ENCODE measurements at places on chromosomes 3 and 15.

DNA sequence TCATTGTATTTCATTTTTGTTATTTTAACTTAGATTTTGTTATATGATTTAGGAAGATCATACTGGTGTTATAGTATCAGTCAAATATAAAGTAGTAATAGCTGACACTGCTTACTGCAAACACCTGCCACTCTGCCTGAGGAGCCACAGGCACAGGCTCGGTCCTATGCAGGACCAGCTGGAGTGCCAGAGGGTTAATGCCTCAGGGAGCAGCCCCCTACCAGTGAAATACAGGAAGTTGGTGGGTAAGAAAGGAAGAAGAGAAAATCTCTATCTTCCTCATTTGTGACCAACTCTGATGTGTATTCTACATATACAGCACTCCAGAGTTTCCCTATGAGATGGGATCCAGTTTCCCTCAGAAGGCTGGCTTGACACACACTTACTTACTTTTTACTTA, 593.3 kb downstream of the UNC13C start:
- DNase-seq, result no peak
- H3K27me3 ChIP-seq, result no peaks in the 10 kb centered on the region
- H3K4me1 ChIP-seq, result no peaks in the 10 kb centered on the region
- H3K4me3 ChIP-seq, result no peak overlapping the region

GRCh38 chr3:147392625-147392946, 13.8 kb downstream of the ZIC4 start:
- peaks cover 98% of the 10 kb centered on the region for H3K27me3 ChIP-seq
- H3K36me3 ChIP-seq, result no peaks in the 10 kb centered on the region
- H3K4me3 ChIP-seq, result peak overlapping the region; percentile 78
- H3K27ac ChIP-seq, result peak overlapping the region; percentile 97

- no peak for DNase-seq
- H3K4me1 ChIP-seq, result peaks cover 19% of the 10 kb centered on the region
- peaks cover 15% of the 10 kb centered on the region for H3K36me3 ChIP-seq
- no peak overlapping the region for H3K27ac ChIP-seq
Measured at GRCh38 chr15:80118956-80119355, 33.8 kb upstream of the FAH start.

- peak; percentile 17 for DNase-seq
- H3K27me3 ChIP-seq, result no peaks in the 10 kb centered on the region
- no peak overlapping the region for H3K27ac ChIP-seq
Measured at GRCh38 chr3:99789011-99789721, 28.5 kb upstream of the CMSS1 start.

DNA sequence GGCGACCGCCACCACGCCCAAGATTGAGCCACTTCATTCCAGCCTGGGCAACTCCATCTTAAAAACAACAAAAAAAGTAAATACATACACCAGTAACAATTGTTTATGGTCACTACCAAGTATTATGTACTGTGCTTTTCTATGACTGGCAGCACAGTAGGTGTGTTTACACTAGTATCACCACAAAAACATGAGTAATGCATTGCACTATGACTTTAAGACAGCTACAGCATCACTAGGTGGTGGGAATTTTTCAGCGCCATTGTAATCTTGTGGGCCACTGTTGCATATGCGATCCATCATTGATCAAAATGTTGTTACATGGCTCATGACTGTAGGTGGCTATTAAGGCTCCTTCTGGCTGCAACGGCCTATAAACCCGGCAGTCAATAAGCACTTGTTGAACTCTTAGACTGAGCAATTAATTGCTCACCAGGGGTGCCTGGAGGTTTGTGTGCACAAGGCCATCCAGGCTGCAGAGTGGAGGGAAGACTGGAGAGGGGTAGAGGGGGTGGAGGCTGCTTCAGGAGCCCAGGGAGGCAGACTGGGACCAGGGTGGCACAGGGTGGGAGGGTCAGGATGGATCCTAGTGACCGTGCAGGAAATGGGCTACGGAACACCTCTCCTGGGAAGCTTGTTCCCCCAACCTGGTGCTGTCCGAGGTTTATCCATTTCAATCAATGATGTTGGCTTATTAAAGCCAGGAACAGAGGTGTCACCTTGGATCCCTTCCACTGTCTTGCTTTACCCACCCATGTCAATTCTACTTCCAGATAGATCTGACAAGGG, 17.9 kb upstream of the COPG1 start:
- H3K4me3 ChIP-seq, result no peak overlapping the region
- H3K27ac ChIP-seq, result no peak overlapping the region
- no peak for DNase-seq
- no peaks in the 10 kb centered on the region for H3K36me3 ChIP-seq

DNA sequence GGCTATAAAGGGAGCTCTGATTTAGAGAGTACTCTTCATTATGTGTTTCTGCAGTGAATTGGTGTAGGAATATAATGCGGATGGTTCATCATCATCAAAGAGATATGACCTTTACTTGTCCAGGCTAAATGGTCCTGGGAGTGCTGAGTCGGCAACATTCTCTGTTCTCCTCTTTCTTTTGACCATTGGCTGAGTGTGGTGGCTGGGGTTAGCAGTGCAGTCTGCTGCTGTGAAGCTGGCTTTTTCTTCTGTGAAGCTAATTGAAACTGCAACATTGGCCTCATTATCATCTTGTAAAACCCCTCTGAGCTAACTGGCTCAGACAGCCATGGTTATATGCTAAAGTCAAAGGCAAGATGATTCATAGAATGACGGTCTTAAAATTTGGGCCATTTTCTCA, 83.8 kb downstream of the THRB start:
- DNase-seq, result peak; percentile 18
- H3K4me3 ChIP-seq, result no peak overlapping the region
- H3K27me3 ChIP-seq, result no peaks in the 10 kb centered on the region
- H3K4me1 ChIP-seq, result peaks cover 12% of the 10 kb centered on the region
- H3K27ac ChIP-seq, result no peak overlapping the region

DNA sequence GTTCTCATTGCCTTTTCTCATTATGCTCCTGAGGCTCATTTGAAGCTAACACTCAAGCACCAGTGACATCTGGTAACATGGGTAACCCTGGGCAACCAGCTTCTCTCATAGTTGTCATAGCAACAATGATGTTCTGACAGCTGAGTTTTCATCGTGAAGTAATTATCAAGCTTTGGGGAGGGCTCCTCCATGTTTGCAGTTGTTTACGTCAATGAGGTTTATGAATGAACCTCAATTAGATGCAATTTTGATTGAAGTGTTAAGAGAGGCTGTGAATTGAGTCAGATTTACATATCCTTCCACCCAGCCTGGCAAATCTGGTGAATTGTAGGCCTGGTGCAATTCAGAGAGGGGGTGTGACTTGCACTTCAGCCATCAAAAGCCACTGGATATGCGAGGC, 119.3 kb upstream of the CHD2 start:
- no peaks in the 10 kb centered on the region for H3K27me3 ChIP-seq
- peaks cover 18% of the 10 kb centered on the region for H3K36me3 ChIP-seq
- no peaks in the 10 kb centered on the region for H3K4me1 ChIP-seq
- H3K27ac ChIP-seq, result no peak overlapping the region

GRCh38 chr15:34855413-34855812, 60.1 kb upstream of the ACTC1 start:
- no peak overlapping the region for H3K27ac ChIP-seq
- no peak overlapping the region for H3K4me3 ChIP-seq
- no peaks in the 10 kb centered on the region for H3K4me1 ChIP-seq
- H3K36me3 ChIP-seq, result peaks cover 40% of the 10 kb centered on the region
- no peak for DNase-seq
- no peaks in the 10 kb centered on the region for H3K27me3 ChIP-seq

GRCh38 chr15:31272558-31273257, 53.9 kb upstream of the KLF13 start:
- DNase-seq, result peak; percentile 33
- no peaks in the 10 kb centered on the region for H3K36me3 ChIP-seq
- H3K4me1 ChIP-seq, result peaks cover 15% of the 10 kb centered on the region
- H3K4me3 ChIP-seq, result no peak overlapping the region

DNA sequence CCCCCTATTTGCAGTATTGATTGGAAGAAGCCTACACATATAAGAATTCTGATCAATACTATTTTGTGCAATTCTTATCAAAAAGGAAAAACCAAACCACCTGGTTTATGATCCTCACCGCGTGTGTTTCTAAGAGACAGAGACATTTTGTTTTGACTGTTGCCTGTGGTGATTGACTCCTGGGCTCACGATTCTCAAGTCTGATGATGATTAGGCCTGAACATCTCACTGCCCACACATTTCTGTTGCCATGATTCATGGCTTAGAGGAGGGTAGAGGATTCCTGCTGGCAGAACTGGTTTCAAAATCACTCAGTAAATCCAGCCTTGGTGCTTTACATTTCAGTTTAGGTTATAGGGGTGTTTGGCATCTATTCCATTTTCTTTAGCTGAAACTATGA, 88.3 kb upstream of the UBE3A start:
- H3K4me1 ChIP-seq, result peaks cover 19% of the 10 kb centered on the region
- peaks cover 12% of the 10 kb centered on the region for H3K36me3 ChIP-seq
- H3K27me3 ChIP-seq, result no peaks in the 10 kb centered on the region
- no peak for DNase-seq
- H3K4me3 ChIP-seq, result no peak overlapping the region
- no peak overlapping the region for H3K27ac ChIP-seq

- H3K27ac ChIP-seq, result peak overlapping the region; percentile 34
- H3K4me1 ChIP-seq, result peaks cover 23% of the 10 kb centered on the region
- H3K4me3 ChIP-seq, result no peak overlapping the region
- peaks cover 10% of the 10 kb centered on the region for H3K27me3 ChIP-seq
Measured at GRCh38 chr15:40075298-40076044, 33.2 kb downstream of the BMF start.

GRCh38 chr3:172391592-172392302, 56.5 kb downstream of the GHSR start:
- H3K36me3 ChIP-seq, result peaks cover 12% of the 10 kb centered on the region
- no peaks in the 10 kb centered on the region for H3K27me3 ChIP-seq
- peak overlapping the region; percentile 64 for H3K27ac ChIP-seq
- H3K4me3 ChIP-seq, result no peak overlapping the region
- H3K4me1 ChIP-seq, result peaks cover 10% of the 10 kb centered on the region

GRCh38 chr3:98038286-98038685, 3.2 kb upstream of the GABRR3 start:
- no peak overlapping the region for H3K27ac ChIP-seq
- H3K4me3 ChIP-seq, result no peak overlapping the region
- no peak for DNase-seq
- peaks cover 7% of the 10 kb centered on the region for H3K4me1 ChIP-seq
- peaks cover 11% of the 10 kb centered on the region for H3K36me3 ChIP-seq

- no peaks in the 10 kb centered on the region for H3K27me3 ChIP-seq
- H3K4me3 ChIP-seq, result no peak overlapping the region
- no peak overlapping the region for H3K27ac ChIP-seq
- no peaks in the 10 kb centered on the region for H3K36me3 ChIP-seq
- peaks cover 19% of the 10 kb centered on the region for H3K4me1 ChIP-seq
Measured at GRCh38 chr15:77732514-77733335, 100.0 kb upstream of the LINGO1 start.

GRCh38 chr3:171585039-171585438, 124.8 kb upstream of the TNIK start:
- no peaks in the 10 kb centered on the region for H3K27me3 ChIP-seq
- H3K4me3 ChIP-seq, result no peak overlapping the region
- H3K27ac ChIP-seq, result no peak overlapping the region
- H3K36me3 ChIP-seq, result no peaks in the 10 kb centered on the region

DNA sequence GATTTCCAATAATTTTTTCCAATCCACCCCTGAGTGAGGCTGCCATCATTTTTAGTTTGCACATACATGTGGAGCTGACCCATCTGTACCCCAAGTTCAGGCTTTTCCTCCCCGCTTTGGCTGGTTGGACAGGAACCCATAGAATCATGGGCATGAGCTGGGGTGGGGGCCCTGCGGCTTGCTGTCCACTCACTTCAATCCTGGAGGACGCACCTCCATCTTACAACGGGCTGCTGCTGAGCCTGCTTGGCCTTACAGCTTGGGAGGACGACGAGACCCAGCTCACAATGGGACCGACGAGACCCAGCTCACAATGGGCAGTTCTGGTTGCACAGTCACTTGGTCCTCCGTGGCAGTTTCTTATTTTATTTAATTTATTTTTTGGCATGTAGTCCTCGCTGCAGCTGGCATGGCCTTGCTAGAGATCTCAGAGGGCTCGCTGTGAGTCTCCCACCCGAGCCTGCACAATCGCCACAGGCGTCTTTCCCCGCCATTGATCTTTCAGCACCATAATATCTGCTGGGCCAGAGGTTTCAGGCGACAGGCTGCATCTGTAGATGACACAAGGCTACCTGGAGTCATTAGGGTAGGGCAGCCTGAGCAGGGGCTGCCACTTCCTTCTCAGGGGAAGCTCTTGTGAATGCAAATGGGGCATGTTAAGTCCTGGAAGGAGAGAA, 19.6 kb upstream of the EPHB3 start:
- no peak overlapping the region for H3K27ac ChIP-seq
- H3K4me1 ChIP-seq, result peaks cover 39% of the 10 kb centered on the region
- DNase-seq, result no peak

GRCh38 chr3:129474984-129475804, 35.2 kb downstream of the IFT122 start:
- H3K4me1 ChIP-seq, result no peaks in the 10 kb centered on the region
- H3K36me3 ChIP-seq, result peaks cover 14% of the 10 kb centered on the region
- no peak overlapping the region for H3K4me3 ChIP-seq
- H3K27ac ChIP-seq, result no peak overlapping the region
- H3K27me3 ChIP-seq, result no peaks in the 10 kb centered on the region

GRCh38 chr3:63974451-63974850, 48.8 kb downstream of the PSMD6 start:
- no peak overlapping the region for H3K27ac ChIP-seq
- no peaks in the 10 kb centered on the region for H3K36me3 ChIP-seq
- H3K27me3 ChIP-seq, result no peaks in the 10 kb centered on the region
- H3K4me3 ChIP-seq, result no peak overlapping the region

DNA sequence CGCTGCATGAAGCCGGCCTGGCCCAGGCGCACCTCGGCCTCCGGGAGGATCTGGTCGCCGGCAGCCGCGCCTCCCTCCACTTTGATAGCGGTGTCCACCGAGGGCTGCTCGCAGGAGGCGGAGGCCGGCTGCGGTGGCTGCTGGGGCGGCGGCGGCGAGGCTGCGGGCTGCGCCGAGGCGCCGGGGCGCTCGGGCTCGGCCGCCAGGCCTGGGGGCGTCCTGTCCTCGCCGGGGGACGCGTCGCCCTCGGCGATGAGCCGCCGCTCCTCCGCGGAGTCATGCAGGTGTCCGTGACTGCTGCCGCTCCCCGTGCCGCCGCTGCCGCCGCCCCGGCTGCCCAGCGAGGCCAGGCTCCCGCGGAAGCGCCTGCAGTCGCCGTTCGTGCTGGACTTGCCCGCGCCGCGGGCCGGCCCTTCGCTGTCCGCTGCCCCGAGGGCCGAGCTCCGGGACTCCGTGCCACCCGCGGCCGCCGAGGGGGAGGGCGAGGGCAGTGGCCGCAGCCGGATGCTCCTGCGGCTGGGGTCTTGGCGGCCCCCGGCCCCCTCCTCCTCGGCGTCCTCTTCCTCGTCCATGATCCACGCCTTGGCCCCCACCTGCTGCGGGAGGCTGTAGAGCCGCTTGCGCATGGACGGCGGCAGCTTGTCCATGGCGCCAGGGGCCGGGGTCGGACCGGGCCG, 996 bp downstream of the HCN4 start:
- peak; percentile 42 for DNase-seq
- H3K36me3 ChIP-seq, result no peaks in the 10 kb centered on the region
